KBM-7 (cell line): ENCODE measurements at places on chromosomes 5 and 9.

DNA sequence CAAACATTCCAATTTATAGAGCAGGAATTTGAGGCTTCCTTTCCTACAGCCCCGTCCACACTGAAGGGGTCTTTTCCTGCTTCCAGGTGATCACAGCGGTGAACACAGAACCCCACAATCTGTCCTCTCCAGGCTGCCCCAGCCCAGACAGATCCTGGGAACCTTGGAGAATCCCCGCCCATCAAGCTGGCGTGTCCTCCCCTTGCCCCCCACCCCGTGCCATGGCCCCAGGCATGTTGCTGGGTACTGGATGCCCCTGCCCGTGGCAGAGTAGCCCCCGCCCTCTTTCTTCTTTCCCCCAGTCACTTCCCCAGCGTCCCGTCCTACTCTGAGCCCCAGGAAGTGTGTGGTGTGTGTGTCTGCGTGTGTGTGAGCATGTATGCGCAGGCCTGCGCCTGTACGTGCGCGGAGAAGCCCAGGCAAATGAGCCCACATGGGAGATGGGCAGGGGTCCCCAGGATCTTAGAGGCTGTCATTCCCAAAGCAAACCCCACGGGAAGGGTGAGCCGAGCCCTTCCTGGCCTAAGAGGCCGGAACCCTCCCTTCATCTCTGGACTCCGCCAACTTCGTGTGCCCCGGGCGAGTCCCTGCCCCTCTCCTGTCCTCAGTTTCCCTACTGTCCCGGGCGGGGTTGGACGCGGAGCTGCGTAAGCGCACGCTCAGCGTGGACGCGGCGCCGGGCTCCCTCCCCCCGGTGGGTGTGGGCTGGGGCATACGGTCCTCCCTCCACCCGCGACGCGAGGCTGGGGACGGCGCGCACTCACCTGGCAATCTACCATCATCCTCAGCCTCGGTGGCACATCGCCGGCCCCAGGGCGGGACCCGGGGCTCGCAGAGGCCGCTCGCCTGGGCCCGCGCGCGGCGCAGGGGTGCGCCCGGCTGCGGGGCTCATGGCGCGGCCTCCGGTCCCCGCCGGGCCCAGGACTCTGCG is 15.2 kb downstream of the GBGT1 start:
- DNase-seq, result peak; percentile 67

DNA sequence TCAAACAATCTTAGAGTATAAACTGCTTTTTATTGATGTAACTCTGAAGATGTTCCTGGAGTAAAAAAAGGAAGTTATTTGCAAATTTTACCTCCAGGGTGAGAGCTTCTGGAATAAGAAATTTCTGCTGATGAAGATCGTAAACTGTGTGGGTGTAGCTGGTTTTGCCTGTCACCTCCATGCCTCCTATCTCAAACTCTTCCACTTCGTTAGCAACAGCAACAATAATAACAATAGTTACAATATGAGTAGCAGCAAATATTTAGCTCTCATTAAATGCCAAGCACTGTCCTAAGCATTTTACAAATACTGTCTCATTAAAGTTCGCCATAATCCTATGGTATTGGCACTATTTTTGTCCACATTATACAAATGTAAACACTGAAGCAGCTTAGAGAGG is 57.9 kb downstream of the GCNT1 start:
- peak; percentile 34 for DNase-seq

DNA sequence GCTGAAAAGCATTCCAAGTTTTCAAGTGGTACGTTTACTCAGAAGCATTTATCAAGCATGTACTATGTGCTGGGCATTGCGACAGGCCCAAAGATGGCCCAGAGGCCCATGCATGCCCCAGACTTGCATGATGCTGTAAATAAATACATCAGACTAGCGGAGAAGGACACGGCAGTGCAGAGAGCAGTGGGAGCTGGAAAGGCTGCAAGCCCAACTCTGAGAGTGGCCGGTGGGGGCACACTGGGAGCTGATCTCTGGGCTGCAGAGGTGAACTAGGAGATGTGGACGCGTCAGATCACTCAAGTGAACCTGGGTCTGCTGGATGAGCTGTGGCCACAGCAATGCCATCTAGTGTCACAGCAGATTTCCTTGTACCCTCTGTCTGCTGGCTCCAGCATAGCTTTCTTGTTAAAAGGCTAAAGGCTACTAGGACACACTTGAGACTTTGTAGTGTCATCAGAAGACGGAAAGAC is 246.9 kb downstream of the FANCC start:
- DNase-seq, result no peak

GRCh38 chr5:136249678-136250266 is 56.8 kb upstream of the SMIM32 start:
- DNase-seq, result peak; percentile 43

DNA sequence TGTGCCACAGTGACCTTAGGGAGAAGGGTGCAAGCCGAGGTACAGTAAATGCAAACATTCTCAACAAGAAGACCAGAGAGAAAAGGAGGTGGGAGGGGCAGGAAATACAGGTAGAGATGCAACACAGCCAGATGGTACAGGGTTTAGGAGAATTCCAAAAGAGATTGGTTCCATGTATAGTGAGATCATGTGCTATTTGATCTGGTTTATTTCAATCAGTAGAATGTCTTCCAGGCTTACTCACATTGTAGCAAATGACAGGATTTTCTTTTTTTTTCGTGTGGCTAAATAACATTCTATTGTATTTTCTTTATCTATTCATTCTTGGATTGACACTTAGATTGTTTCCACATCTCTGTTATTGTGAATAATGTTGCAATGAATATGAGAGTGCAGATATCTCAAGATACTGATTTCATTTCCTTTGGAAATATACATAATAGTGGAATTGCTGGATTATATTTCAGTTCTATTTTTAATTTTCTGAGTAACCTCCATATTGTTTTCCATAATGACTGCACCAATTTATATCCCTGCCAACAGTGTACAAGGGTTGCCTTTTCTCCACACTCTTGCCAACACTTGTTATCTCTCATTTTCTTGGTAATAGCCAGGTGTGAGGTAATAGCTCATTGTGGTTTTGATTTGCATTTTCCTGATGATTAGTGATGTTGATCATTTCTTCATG is 107.8 kb upstream of the GAS1 start:
- no peak for DNase-seq

- no peak for DNase-seq
Measured at GRCh38 chr9:119453490-119453911, 84.3 kb upstream of the BRINP1 start.
